Tibial artery (tissue), 4 donors: ENCODE measurements at places on chromosomes 5 and 9.

- peaks cover 55% of the 10 kb centered on the region for H3K4me1 ChIP-seq
- no peak for DNase-seq
- H3K4me3 ChIP-seq: no peak overlapping the region
- no peaks in the 10 kb centered on the region for H3K36me3 ChIP-seq
- H3K27me3 ChIP-seq: no peaks in the 10 kb centered on the region
Observed at GRCh38 chr9:106869458-106869857, 6.5 kb downstream of the ZNF462 start.

DNA sequence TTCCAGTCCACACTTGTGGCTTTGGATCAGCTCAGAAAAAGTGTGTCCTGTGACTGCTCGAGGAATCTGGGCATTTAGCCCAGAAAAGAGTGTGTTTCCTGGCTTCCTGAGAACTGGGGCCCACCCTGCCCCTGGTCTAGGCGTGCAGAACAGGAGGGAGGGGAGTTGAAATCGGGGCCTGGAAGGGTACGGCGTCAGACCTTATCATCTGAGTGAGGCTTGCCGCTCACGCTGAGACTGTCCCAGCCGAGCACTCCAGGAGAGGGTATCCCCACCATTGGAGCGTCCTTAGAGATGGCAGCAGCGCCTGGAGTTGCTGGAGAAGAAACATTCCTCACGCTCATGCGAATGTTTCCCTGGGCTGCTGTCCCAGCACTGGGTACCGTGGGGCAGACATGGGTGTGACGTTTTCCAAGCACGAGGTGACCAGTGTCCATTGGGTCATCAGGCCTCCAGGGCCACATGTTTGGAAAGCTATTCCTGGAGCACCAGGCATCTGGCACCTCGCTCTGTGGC lies 22.5 kb downstream of the NEK6 start:
- peak overlapping the region; percentile 1 for H3K4me3 ChIP-seq
- peak overlapping the region; percentile 93 for H3K27ac ChIP-seq
- peaks cover 8% of the 10 kb centered on the region for H3K4me1 ChIP-seq

DNA sequence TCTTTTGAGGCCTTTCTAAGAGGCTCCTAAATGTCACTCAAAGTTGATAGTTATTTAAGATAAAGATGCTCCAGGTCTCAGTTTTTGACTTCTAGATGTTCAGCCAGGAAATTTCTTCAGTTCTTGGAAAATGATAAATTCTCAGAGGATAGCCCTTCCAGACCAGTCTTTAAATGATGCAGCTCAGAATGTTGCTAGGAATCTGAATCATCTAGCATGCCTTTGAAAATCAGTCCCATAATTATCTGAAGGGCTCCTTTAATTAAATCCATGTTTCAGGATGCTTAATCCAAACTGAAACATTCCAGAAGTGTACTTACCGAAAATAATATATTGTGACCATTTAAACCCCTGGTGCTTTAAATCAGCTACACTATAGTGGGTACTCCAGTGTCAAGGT lies 107.5 kb upstream of the FBN2 start:
- H3K27ac ChIP-seq: no peak overlapping the region
- no peaks in the 10 kb centered on the region for H3K36me3 ChIP-seq
- no peaks in the 10 kb centered on the region for H3K27me3 ChIP-seq
- no peak overlapping the region for H3K4me3 ChIP-seq

- H3K27ac ChIP-seq: no peak overlapping the region
- no peak overlapping the region for H3K4me3 ChIP-seq
- no peaks in the 10 kb centered on the region for H3K36me3 ChIP-seq
- H3K4me1 ChIP-seq: no peaks in the 10 kb centered on the region
- H3K27me3 ChIP-seq: no peaks in the 10 kb centered on the region
Observed at GRCh38 chr5:114255260-114255659, 106.6 kb upstream of the KCNN2 start.

GRCh38 chr5:56862909-56863308 lies 46.5 kb upstream of the SETD9 start:
- peaks cover 26% of the 10 kb centered on the region for H3K36me3 ChIP-seq
- H3K4me3 ChIP-seq: no peak overlapping the region
- no peak for DNase-seq
- no peak overlapping the region for H3K27ac ChIP-seq
- no peaks in the 10 kb centered on the region for H3K27me3 ChIP-seq
- no peaks in the 10 kb centered on the region for H3K4me1 ChIP-seq

DNA sequence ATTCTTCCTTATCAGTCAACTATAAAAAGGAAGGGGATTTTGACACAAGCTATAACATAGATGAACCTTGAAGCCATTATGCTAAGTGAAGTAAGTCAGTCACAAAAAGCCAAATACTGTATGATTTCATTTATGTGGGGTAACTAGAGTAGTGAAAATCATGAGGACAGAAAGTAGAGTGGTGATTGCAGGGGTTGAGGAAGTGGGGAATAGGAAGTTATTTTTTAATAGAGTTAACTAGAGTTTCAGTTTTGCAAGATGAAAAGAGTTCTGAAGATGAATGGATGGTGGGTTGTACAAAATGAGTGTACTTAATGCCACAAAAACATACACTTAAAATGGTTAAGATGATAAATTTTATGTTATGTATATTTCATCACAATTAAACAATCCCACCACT lies 65.4 kb upstream of the FAM174A start:
- H3K4me1 ChIP-seq: no peaks in the 10 kb centered on the region
- H3K27me3 ChIP-seq: no peaks in the 10 kb centered on the region
- no peak for DNase-seq
- H3K36me3 ChIP-seq: no peaks in the 10 kb centered on the region
- no peak overlapping the region for H3K4me3 ChIP-seq

GRCh38 chr5:167999182-167999581 lies 292.3 kb upstream of the WWC1 start:
- no peak overlapping the region for H3K27ac ChIP-seq
- H3K4me1 ChIP-seq: no peaks in the 10 kb centered on the region
- no peak overlapping the region for H3K4me3 ChIP-seq
- H3K36me3 ChIP-seq: no peaks in the 10 kb centered on the region
- H3K27me3 ChIP-seq: no peaks in the 10 kb centered on the region

- peak overlapping the region; percentile 3 for H3K27ac ChIP-seq
- H3K27me3 ChIP-seq: no peaks in the 10 kb centered on the region
- H3K36me3 ChIP-seq: no peaks in the 10 kb centered on the region
- H3K4me1 ChIP-seq: no peaks in the 10 kb centered on the region
Observed at GRCh38 chr9:9631284-9631683, 981.5 kb downstream of the PTPRD start.

- H3K36me3 ChIP-seq: peaks cover 24% of the 10 kb centered on the region
- peaks cover 12% of the 10 kb centered on the region for H3K4me1 ChIP-seq
- peak; percentile 62 for DNase-seq
- H3K27ac ChIP-seq: no peak overlapping the region
Observed at GRCh38 chr9:136820971-136821825, 13.4 kb downstream of the RABL6 start.

DNA sequence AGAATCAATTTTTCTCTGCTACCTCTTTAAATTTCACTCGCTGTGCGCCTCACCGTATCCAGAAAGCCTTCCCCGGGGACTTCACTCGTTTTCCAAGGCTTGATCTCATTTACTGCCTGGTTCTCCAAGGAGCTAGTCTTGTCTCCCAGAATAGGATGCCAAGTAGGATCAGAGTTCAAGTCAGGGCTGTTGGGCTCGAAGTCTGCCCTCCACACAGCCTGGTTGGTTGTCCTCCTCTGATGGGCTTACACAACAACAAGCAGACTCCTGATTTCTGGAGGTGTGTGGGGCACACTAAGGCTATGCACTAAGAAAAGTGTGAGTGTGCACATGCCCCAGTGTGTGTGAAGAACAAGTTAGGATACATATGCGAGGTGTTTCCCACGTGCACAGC lies 14.0 kb upstream of the TNIP1 start:
- DNase-seq: no peak
- no peak overlapping the region for H3K4me3 ChIP-seq
- no peaks in the 10 kb centered on the region for H3K27me3 ChIP-seq
- no peaks in the 10 kb centered on the region for H3K36me3 ChIP-seq
- peaks cover 37% of the 10 kb centered on the region for H3K4me1 ChIP-seq

DNA sequence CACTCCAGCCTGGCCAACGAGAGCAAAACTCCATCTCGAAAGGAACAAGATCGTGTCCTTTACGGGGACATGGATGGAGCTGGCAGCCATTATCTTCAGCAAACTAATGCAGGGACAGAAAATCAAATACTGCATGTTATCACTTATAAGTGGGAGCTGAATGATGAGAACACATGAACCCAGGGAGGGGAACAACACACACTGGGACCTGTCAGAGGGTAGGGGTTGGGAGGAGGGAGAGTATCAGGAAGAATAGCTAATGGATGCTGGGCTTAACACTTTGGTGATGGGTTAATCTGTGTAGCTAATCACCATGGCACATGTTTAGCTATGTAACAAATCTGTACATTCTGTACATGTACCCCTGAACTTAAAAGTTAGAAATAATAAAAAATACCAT lies 40.9 kb downstream of the NMUR2 start:
- H3K4me3 ChIP-seq: no peak overlapping the region
- H3K27ac ChIP-seq: no peak overlapping the region
- no peak for DNase-seq
- no peaks in the 10 kb centered on the region for H3K4me1 ChIP-seq
- no peaks in the 10 kb centered on the region for H3K36me3 ChIP-seq
- H3K27me3 ChIP-seq: no peaks in the 10 kb centered on the region

GRCh38 chr5:179906795-179907555 lies 722 bp downstream of the TBC1D9B start:
- no peak for DNase-seq
- H3K27ac ChIP-seq: peak overlapping the region; percentile 79
- H3K27me3 ChIP-seq: no peaks in the 10 kb centered on the region
- peaks cover 22% of the 10 kb centered on the region for H3K4me1 ChIP-seq
- H3K4me3 ChIP-seq: peak overlapping the region; percentile 67
- peaks cover 29% of the 10 kb centered on the region for H3K36me3 ChIP-seq

DNA sequence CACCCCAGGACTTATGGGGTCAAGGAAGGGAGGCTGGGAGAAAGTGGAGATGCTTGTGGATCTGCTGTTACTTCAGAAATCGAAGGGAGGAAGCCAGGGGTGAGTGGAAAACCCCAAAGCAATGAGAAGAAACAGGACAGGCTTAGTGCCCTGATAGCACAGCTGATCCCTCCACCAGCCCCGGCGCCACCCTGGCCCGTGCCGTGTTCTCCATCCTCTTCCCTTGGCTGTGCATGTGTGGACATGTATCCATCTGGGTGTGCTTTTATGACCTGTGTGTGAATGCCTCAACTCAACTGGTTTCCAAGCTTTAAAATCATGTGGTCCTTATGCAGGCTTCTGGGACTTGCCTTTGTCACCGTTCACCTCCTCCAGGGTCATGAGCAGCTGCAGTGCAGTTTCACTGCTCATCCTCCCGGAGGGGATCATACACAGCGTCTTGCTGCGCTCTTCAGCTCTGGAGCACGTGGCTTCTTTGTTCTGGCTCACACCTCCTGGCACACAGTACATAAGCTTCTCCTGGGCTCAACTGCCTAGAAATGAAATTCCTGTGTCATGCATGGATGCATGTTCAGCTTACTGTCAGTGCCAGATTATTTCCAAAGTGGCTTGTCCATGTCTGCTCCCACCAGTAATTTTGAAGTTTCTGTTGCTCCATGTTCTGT lies 58.2 kb downstream of the IPPK start:
- DNase-seq: no peak
- peaks cover 36% of the 10 kb centered on the region for H3K4me1 ChIP-seq
- no peaks in the 10 kb centered on the region for H3K27me3 ChIP-seq
- no peak overlapping the region for H3K27ac ChIP-seq

DNA sequence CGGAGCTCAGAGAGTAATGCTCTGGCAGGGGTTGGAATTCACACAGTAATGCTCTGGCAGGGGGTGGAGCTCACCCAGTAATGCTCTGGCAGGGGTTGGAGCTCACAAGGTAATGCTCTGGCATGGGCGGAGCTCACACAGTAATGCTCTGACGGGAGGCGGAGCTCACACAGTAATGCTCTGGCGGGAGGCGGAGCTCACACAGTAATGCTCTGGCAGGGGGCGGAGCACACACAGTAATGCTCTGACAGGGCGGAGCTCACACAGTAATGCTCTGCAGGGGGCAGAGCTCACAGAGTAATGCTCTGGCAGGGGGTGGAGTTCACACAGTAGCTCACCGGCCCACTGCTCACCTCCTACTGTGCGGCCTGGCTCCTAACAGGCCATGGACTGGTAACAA lies 47.2 kb upstream of the LPCAT1 start:
- H3K4me3 ChIP-seq: no peak overlapping the region
- no peak for DNase-seq
- H3K27ac ChIP-seq: no peak overlapping the region

GRCh38 chr5:53487436-53487835 lies 7.0 kb downstream of the FST start:
- H3K27me3 ChIP-seq: no peaks in the 10 kb centered on the region
- H3K4me1 ChIP-seq: peaks cover 6% of the 10 kb centered on the region
- no peak for DNase-seq
- H3K27ac ChIP-seq: no peak overlapping the region
- H3K4me3 ChIP-seq: no peak overlapping the region
- no peaks in the 10 kb centered on the region for H3K36me3 ChIP-seq

GRCh38 chr5:154829589-154830218 lies 20.7 kb downstream of the FAXDC2 start:
- no peak for DNase-seq
- peaks cover 5% of the 10 kb centered on the region for H3K4me1 ChIP-seq
- H3K27ac ChIP-seq: no peak overlapping the region

GRCh38 chr5:148230240-148230639 lies 8.1 kb upstream of the MARCOL start:
- H3K4me1 ChIP-seq: no peaks in the 10 kb centered on the region
- no peak overlapping the region for H3K27ac ChIP-seq
- no peaks in the 10 kb centered on the region for H3K36me3 ChIP-seq

DNA sequence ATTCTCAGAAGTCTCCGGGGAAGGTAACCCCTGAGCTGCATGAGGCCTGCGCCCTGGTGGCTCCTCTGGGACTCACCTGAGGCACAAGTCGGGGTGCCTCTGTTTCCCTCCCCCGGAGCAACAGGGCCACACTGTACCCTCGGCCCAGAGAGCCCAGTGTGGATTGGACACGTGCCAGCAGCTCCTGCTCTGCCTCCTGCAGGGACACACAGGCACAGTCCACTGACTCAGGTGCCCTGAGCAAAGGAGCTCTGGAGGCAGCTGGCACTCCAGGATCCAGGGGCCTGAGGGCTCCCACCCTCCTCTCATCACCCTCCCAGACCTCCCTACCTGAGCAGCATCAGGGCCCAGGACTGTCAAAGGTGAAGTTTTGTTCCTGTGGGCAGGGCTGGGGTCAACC lies 29.5 kb downstream of the SLC35A4 start:
- H3K27me3 ChIP-seq: no peaks in the 10 kb centered on the region
- H3K4me3 ChIP-seq: no peak overlapping the region

GRCh38 chr5:58622936-58623871 lies 40.3 kb downstream of the RAB3C start:
- no peak overlapping the region for H3K27ac ChIP-seq
- H3K36me3 ChIP-seq: no peaks in the 10 kb centered on the region
- no peaks in the 10 kb centered on the region for H3K27me3 ChIP-seq
- no peaks in the 10 kb centered on the region for H3K4me1 ChIP-seq
- no peak for DNase-seq

DNA sequence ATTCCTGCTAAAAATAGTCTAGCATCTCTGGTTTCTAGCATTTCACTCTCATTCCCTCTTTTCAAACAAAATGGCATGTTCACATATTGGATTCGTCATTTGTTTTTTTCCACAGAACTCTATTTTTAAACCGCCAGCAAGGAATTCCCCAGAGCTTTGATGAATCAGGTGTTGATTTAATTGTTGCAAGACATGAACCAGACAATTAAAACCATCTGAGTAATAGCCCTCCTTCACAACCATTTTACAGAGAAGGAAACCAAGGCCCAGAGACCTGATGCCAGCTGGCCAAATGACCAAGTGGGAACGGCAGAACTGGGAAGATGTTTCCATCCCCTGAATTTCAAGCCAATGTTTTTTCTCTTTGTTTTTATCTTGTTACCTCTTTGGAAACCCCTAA lies 167.0 kb downstream of the CAAP1 start:
- no peak overlapping the region for H3K27ac ChIP-seq
- H3K36me3 ChIP-seq: no peaks in the 10 kb centered on the region
- no peak overlapping the region for H3K4me3 ChIP-seq
- peaks cover 4% of the 10 kb centered on the region for H3K27me3 ChIP-seq
- H3K4me1 ChIP-seq: no peaks in the 10 kb centered on the region
